ENCODE measurements at places on chromosomes 13 and 19.

DNA sequence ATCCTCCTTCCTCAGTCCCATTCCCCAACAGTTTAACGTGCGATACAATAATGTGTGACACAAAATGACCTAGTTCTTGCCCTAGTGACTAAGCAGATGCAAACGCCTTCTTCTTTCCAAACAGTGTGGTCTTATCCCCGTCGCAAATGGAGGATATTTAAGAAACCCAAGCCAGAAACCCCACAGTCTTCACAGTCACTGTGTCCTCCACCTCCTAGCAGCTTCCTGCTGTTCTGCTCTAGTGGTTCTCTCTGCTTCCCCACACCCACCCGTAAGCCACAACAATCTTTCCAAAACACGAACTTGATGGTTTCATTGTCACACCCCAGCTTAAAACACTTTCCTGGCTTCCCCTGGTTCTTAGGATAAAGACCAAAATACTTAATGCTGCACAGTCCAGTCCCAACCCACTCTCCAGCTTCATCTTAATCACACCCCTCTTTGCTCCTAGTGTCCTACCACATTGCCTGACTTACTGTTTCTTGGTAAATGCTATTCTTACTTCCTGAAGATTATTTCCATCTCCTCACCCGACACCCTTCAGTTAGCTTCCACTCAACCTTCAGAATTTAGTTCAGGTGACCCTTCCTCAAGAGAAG lies 32.3 kb downstream of the ITM2B start:
- no peak for DNase-seq

DNA sequence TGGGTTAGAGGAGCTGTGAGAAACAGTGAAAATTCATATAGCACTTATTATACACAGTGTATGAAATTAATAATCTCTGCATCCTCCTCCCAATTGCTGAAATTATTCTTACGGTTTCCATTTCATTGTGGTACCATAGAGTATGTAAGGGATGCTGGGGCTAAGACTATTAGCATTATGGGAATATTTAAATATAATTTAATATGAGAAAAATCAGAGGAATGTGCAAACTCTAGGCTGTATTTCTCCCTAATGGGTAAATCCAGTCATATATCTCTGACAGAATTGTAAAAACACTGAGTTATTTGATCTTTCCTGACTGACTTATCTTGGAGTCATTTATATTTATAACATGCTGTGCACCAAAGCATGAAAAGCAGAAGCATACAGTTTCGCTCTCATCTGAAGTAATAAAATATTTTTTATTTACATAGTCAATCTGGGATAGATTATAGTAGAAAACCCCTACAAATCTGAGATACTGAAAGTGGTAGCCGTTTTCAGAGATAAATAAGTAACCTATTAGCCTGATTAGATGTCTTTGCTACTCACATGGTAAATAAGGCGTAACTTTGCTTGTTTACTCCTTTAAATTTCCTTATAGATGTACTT lies 34.9 kb downstream of the LRCH1 start:
- peak; percentile 46 for DNase-seq

DNA sequence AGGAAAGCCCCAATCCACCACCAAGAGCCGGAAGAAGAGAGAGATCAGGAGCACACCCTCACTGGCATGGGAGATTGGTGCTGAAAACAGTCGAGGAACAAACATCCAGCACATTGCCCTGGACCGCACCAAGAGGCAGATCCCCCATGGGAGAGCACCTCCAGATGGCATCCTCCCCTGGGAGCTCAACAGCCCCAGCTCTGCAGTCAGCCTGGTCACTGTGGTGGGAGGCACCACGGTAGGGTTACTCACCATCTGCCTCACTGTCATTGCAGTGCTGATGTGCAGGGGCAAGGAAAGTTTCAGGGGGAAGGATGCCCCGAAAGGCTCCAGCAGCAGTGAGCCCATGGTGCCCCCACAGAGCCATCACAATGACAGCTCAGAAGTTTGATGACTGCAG lies 110.2 kb downstream of the STOML3 start:
- no peak for DNase-seq

- no peak for DNase-seq
Measured at GRCh38 chr13:112434937-112435523, 58.9 kb downstream of the SPACA7 start.

DNA sequence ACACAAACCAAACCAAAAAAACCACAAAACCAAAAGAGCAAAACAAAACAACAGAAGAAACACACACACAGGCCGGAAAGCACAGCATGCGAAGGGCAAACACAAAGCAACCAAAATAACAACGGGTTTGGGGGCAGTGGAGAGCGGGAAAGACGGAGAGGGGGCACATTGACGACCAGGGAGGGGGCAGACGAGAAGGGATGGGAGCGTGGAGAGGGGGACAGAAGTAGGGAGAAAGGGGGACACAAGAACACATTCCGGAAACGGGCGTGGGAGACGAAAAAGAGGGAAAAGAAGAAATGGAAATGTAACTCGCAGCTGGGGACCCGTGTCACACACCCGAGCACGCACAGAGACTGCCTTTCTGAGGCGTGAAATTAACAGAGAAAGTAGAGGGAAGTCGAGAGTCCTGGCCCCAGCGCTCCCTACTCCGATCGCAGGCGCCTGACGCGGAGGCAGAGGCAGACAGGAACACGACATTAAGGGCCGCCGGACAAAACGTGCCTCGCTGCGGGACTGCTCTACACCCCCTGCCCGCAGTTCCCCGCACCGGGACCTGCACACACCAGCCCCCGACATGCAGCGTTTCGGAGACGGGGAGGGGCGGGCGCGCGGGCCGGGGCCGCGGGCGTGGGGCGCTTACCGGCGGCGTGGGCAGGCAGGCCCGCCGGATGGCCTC lies 652 bp downstream of the POU4F1 start:
- no peak for DNase-seq

- peak; percentile 77 for DNase-seq
Measured at GRCh38 chr13:19838865-19839275, 24.6 kb downstream of the ZMYM5 start.

DNA sequence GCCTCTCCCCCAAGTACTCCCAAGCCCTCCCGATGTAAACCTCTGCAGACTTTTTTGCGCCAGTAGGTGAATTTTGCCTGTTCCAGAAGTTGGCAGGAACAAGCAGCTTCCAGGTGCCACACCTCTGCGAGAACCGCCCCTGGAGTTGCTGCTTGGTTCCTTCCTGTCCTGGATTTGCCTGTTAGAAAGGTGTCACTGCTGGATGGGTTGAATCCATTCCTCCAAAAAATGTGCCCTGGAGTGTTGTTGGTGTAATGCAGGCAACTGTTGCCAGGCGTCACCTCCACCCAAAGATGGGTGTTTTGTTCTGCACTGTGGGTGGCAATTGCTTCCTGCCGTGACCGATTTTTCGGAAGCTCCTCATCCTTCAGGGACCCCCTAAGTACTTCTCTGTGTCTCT lies 5.7 kb downstream of the PGPEP1 start:
- DNase-seq = no peak

GRCh38 chr19:10812902-10813404 lies 23.1 kb downstream of the TMED1 start:
- DNase-seq = peak; percentile 97

DNA sequence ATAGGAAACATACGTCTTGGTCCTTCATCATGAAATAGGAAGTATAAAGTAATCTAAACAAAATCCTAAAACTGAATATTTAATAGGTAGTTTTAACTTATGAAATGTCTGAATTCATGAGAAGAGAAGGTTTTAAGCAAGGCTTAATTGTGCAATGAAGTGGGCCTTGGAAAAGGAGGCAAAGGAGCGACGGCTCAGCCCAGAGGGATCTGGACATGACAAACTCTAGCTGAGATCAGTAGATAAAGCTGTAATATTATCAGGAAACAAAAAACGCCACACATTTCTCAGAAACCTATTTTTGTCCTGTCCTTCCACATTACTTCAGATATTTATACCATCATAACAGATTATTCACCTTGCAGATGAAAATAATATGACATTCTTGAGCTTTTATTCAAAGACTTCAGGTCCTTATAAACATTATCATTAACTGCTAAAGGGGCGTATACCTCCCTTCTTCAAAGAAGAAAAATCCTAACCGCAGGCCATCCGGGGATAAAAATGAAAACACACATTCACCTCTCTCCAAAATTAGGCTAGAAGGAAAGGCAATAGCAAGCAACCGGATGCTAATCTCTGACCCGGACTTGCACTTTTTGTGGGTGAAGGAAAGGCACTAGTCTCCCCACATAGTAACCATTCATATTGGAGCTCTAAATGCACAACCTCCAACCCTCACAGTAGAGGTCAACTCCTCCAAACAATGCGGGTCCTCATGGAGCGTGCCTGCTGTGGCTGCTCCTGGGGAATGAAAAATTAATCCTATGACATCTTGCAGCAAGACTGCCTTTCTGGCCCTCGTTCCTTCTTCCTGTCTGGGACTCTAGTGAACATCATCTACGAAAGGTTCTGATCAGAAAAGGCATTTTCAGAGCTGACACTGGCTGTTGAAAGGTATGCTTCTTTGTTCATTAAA lies 108.8 kb downstream of the TBC1D4 start:
- DNase-seq = no peak

- no peak for DNase-seq
Measured at GRCh38 chr19:21128901-21129698, 12.7 kb upstream of the ZNF431 start.

DNA sequence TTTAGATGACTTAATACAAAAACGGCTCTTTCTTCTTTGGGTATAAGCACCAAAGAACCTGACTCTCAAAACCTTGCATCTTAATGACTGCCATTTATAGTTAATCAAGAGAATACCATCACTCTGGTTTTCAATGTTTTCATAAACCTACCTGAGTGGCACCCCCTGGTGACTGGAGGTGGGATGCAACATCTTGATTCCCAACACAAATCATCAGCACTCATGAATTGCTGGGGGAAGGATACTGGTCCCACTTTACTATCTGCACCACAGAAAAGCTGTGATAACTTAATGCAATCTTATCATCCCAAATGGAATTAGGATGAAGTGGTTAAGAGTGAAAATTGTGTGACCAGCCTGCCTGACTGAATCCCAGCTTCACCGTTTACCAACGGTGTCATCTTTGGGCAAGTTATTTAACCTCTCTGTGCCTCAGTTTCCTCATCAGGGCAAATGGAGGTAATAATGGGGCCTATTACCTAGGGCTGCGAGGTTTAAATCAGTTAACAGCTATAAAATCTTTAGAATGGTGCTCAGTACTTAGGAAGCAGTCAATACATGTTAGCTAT lies 366.4 kb downstream of the KLF12 start:
- DNase-seq = no peak

- DNase-seq = no peak
Measured at GRCh38 chr13:110396476-110396875, 89.4 kb downstream of the COL4A2 start.

- no peak for DNase-seq
Measured at GRCh38 chr19:17754634-17755442, 3.6 kb downstream of the FCHO1 start.

DNA sequence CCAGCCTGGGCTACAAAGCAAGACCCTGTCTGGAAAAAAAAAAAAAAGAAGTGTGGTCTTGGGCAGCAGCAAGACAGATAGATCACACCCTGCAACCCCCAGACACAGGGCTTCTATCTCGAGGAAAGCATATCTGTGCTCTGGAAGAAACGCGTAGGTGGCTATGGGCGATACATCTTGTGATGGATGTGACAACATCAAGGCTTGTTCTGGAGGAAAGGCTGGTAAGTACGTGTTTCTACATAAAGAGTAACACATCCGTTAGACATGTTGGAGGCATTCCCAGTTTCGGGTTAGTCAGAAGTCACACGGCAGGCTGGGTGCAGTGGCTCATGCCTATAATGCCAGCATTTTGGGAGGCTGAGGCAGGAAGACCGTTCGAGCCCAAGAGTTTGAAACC lies 6.6 kb upstream of the DHDH start:
- peak; percentile 92 for DNase-seq

GRCh38 chr13:39776439-39776838 lies 121.0 kb downstream of the COG6 start:
- DNase-seq = peak; percentile 94

GRCh38 chr13:113049521-113049941 lies 56.1 kb upstream of the F7 start:
- DNase-seq = no peak

DNA sequence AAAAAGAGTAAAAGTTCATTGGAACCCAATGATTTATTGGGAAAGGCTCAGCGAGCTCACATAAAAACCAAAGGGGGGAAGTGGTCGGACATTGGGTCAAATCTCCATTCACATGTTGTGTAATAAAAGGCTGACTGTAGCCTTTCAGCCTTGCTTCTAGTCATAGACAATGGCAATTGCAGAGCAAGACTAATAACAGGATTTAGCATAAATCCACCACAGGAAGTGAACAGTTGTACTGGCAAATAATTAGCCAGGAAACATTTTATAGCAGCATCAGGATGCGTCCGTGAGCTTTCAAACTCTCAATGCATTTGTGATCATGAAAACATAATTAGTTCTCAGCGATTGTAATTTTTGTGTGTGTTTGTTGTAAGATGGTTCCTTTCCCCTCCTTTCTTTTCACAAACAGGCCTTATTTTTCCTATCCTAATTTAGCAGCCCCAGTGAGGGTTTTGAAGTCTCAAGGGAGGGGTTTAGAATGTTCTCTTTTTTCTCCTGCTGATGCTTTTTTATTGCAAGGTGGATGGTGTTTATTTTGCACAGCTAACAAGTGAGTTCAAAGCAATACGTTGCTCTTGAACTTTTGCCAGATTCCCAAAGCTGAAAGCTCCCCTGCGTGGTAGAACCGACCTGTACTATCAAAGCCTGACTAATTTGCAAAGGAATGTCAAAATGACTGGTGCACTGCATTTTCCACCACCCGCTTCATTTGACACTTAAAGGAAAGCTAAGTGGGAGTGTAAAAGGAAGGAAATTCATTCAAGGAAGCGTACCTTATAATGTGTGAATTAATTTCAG lies 105.6 kb downstream of the SPRY2 start:
- no peak for DNase-seq

DNA sequence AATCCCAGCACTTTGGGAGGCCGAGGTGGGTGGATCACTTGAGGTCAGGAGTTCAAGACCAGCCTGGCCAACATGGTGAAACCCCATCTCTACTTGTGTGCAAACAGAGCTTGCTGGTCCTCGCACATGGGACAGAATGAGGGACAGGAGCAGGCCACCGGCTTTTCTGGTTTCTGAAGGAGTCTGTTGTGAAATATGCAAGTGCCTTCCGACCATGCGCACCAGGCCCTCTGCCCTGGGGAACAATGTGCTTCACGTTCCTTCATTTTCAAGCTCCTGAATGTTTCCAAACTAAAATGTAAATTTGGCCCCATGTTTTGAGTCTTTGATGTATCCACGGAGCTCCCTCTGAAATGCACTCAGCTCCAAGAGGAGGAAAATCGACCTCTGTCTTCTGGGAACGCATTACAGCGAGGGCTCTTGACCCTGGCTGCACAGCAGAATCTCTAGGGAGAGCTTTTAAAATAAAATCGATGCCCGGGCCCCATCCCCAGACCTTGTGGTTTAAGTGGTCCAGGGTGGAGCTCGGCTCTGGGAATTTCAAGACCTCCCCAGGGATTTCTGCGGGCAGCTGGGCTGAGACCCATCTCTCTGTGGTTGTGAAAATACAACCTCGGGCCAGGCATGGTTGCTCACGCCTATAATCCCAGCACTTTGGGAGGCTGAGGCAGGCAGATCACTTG lies 9.3 kb upstream of the ACP4 start:
- no peak for DNase-seq
